ENCODE measurements at places on chromosomes 2 and 18.

GRCh38 chr18:10213526-10213925 is 240.9 kb upstream of the APCDD1 start:
- no peak for DNase-seq

- DNase-seq: peak; percentile 72
These were observed 60.5 kb upstream of the POMC start for GRCh38 chr2:25228848-25229278.

- no peak for DNase-seq
These were observed 106.1 kb downstream of the TXNL1 start for GRCh38 chr18:56532176-56532840.

DNA sequence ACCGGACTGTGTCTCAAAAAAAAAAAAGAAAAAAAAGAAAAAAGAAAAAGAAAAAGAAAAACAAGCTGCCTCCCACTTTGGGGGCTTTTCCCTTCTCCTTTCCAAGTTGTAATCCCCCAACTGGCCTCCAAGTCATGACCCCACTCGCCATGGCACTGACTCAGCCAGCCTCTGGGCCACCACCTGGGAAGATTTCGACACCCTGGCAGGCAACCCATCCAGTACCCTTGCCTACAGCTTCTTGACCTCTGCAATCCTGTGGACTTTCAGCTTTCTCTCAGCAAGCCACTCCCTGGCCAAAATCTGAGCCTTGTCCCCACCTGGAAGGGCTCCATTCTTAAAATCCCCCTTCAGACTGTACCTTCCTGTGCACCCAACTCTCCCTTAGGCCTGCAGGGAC is 22.3 kb upstream of the FOSL2 start:
- no peak for DNase-seq

All from ureter (tissue), 1 donor.